ENCODE measurements at places on chromosomes 1 and 21.

DNA sequence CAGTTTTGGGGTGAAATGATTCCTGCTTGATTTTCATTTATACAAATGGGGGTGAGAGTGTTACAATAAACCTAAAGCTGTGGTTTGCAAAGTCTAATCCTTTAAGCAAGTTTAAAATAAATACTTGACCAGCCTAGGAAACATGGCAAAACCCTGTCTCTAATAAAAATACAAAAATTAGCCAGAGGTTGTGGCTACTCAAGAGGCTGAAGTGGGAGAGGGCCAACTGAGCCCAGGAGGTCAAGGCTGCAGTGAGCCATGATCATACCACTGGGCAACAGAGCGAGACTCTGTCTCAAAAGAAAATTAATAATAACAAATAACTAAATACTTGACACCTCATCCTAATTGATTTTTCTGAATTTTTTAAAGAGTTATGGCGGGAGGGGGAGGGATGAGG lies 110.8 kb downstream of the EIF4G3 start:
- DNase-seq = no peak

DNA sequence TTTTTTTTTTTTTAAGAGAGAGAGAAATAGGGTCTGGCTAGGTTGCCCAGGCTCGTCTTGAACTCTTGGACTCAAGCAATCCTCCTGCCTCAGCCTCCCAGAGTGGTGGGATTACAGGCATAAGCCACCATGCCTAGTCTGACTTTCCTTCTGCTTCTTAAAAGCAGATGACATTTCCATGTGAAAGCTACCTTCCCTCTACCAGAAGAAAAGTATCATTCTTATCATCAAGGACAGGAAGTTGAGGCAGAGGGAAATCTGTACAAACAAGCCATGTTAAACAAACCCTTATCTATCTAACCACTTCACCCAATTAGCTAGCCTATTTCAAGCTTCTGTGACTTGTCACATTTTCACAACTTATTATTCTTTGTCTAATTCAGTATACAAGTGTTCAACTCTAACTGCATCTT lies 54.8 kb downstream of the SAMSN1 start:
- no peak for DNase-seq

DNA sequence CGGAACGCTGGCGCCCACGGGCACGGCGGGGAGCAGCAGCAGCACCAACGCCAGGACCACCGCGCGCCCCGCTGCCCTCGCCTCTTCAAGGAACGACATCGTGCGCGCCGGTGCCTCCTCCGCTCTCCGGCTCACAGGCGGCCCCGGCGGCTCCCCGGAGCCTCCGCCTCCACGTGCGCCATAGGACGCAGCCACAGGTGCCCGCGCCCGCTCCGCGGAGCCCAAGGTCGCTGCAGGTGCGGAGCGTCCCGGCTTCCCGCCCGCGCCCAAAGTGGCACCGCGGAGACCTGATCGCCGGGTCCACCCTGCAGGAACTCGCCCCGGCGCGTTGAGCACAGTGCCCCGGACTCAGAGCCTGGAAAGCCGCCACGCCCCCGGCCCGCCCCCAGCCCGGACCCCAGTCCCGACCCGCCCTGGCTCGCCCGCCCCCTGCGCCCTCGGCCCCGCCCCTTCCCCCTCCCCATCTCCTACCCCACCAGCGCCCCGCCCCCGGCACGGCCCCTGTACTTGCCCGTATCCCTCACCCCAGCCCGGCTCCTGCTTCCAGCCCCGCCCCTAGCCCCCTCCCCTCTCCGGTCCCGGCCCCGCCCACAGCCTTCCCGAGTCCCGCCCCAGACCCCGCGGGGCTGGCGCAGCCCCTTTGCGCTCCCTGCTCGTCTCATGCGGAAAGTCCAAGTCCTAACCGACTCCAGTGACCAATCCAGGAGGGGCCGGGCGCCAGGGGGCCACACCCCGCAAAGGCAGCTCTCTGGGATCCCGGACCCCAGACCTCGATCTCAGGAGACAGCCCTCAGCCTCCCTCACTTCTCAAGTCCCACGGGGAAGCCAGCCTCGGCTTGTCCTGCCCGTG lies at the start of gene MEGF6:
MEGF6 (minus strand) TSS at position 339 of the 850 bp plus-strand sequence; CDS start at position 99, 240 bp downstream.
- peak; percentile 67 for DNase-seq

DNA sequence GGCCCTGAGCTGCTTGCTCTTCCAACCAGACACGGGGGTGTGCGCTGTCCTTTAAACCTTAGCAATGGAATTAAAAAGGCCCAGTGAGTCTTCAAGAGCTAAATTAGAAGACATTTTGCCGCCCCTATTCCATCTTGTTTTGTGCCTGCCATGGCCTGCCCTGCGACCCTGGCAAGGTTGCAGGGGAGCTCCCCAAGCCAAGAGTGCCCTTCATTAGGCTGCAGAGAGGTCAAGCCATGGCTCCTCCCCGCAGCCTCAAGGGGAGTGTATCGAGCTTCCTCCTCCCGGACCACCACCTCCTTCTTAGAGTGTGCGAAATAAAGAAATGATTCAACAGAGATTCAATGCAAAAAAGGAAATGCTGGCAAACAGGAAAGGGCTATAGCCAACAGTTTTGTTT lies 256.2 kb downstream of the DYRK1A start:
- DNase-seq = no peak

Data from hematopoietic multipotent progenitor cell (in vitro differentiated cells).